ENCODE measurements at places on chromosomes 7 and 10. TPM values are rescaled to one million over a fixed set of nuclear protein-coding genes. Genes with fewer than 3 reads are reported as not detected.

EVX1 gene
- total RNA-seq, result not detected

LRRC17 gene
- 0.10 TPM for total RNA-seq

GSTO2 gene
- total RNA-seq, result 2.2 TPM

CCDC6 gene
- 25.1 TPM for total RNA-seq

TMEM176A gene
- not detected for total RNA-seq

ECD gene
- 28.1 TPM for total RNA-seq

KIF11 gene
- 44.0 TPM for total RNA-seq

OR2A1 gene
- not detected for total RNA-seq

PLPP4 gene
- not detected for total RNA-seq

ACTL6B gene
- total RNA-seq, result not detected

Data from A549 treated with DMSO at 1 μM for 4 hours (cell line).